Kidney tubule cell (primary cell): ENCODE measurements at places on chromosomes 4 and X.
A peak's percentile ranks its signal among the peaks of the same experiment; 100 is the strongest.

DNA sequence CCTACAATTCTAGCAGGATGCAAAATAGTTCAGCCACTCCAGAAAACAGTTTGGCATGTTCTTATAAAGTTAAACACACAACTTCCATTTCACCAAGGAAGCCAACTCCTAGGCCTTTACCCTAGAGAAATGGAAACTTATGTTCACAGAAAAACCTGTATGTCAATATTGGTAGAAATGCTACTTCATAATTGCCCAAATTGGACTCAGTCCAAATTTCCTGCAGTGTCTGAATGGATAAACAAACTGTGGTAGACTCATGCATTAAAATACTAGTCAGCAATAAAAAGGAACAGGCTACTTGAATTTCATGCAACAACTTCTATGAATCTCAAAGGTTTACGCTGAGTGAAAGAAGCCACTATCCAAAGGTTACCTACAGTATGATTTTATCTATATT lies 1738.8 kb upstream of the IGFBP7 start:
- DNase-seq = no peak

DNA sequence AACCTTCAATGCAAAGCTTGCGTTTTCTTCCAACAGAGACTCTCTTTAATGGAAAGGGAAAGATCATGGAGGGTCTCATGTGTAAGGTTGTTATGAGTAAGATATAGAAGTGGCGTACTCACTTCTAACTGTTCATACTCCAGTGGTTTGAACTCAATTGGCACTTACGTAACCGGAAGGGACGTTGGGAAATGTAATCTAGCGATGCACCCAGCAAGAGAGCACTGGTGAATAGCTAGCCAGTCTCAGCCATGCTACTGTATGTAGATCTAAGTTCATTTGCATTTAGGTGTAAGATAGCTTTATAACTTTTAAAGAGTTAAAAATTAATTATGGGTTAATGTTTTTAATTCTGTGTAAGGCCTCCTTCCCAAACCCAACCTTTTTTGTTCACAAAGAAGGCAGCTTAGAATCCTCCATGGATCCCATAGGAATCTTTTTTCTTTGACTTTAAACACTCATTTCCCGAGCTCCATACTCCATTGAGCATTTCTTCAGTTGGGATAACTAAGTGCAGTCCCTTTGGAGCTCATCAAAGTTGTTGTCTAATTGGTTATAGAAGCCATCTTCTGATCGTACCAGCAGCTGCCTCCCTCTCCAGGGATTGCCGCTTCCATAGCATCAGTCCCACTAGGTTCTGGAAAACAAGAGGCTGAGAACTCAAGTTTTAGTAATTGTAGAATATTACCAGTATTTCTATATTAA lies 191.1 kb downstream of the RAPGEF2 start:
- DNase-seq = no peak

GRCh38 chr4:35965300-35965699 lies 279.0 kb downstream of the ARAP2 start:
- peak; percentile 15 for DNase-seq

DNA sequence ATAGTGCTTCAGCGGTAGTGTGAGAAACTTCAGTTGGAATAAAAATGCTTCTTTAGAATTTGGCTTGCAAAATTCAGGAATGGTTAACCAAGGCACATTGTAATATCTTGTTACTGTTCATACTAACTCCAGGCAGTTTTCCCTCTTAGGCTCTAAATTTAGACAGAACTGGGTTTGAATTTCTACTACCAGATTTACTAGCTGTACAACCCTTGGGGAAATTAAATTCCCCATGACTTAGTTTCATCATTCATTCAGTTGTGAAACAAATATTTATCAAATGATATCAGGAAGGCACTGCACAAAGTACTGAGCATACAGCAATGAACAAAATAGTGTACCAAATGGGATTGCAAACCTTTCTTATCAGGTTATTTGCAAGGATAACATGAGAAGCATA lies 135.0 kb upstream of the IL15 start:
- no peak for DNase-seq

DNA sequence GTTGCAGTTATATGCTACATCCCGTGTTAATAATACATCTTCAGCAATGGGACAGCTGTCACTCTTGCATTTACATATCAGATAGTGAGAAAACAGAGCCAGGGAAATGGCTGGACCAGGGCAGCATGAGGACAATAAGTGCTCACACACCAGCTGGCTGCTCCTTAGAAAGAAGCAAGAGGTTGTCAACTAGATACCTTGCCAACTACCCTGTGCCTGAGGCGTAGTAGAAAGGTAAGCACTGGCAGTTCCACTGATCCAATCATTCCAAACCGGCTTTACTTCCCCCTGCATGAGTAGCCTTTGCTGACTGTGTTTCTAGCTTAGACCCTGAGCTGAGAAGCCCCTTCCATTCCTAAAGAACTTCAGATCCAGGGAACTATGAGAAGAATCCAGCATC lies 52.2 kb upstream of the FGF13 start:
- DNase-seq = no peak

DNA sequence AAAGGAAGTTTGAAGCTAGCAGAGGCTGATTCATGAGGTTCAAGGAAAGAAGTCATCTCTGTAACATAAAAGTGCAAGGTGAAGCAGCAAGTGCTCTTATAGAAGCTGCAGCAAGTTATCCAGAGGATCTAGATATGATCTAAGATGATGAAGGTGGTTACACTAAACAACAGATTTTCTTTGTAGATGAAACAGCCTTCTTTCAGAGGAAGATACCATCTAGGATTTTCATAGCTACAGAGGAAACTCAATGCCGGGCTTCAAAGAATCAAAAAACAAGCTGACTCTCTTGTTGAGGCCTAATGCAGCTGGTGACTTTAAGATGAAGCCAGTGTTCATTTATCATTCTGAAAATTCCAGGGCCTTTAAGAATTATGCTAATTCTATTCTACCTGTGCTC lies 28.8 kb downstream of the NR0B1 start:
- DNase-seq = peak; percentile 11

- DNase-seq = peak; percentile 40
Measured at GRCh38 chr4:57109411-57109846, 756 bp downstream of the IGFBP7 start.

- DNase-seq = no peak
Measured at GRCh38 chr4:166143227-166143626, 270.2 kb downstream of the TLL1 start.

DNA sequence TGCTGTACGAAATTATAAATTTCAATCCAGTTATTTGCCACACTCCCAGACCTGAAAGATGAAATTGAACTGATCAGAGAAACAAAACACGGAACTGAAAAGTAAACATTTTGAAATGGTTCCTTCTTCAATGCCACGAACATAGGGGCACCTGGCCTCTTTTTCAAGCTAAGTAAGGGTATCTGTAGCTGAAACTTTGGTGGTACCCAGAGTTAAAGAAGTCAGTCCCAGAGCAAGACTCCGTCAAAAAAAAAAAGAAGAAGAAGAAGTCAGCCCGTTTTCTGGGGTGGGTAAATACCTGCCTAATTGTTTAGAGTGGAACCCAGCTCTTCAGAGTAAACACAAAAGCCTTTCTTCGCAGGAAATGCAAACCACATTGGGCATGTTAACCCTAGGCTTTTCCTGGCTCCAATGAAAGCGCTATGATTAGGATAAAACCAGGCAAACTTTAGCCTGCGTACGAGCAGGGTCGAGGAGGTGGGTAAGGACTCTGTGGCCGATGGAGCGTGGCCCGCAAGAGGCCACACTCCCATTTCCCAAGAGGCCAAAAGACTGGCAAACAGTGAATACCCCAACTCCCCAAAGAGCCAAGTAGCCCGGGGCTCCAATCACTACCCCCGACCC lies 1.3 kb downstream of the ANTXR2 start:
- no peak for DNase-seq

DNA sequence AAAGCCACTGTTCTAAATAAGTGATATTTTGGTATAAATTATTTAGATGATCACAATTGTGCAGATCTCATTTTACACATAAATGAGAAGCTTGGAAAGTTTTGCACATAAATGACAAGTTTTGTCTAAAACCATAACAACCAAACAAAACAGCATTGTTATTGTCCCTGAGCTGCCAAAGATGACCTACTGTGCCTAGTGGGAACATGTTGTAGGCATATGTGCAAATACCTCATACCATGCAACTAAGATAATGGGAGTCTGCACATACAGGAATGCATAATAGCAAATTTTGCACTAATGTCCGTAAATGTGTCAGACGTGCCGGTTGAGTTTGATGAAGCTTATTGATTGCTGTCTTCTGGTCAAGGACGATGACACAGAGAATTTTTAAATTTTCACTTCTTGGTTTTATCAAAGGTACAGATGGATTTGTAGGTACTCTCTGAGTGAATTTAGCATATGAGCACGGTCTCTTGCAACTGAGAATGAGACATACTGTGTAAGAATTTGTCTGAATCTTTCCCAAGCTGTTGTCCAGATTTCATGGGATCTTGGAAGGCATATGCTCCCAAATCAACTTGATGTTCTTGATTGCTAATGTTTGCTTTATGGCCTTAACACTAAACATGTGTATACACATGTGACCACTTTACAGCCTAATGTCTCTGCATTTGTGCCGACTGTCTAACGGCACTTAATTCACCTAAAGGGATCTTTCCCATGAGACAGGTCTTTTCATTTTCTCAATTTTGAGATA lies 1133.5 kb downstream of the FAT4 start:
- no peak for DNase-seq

GRCh38 chr4:18444206-18444605 lies 422.7 kb upstream of the LCORL start:
- DNase-seq = no peak

DNA sequence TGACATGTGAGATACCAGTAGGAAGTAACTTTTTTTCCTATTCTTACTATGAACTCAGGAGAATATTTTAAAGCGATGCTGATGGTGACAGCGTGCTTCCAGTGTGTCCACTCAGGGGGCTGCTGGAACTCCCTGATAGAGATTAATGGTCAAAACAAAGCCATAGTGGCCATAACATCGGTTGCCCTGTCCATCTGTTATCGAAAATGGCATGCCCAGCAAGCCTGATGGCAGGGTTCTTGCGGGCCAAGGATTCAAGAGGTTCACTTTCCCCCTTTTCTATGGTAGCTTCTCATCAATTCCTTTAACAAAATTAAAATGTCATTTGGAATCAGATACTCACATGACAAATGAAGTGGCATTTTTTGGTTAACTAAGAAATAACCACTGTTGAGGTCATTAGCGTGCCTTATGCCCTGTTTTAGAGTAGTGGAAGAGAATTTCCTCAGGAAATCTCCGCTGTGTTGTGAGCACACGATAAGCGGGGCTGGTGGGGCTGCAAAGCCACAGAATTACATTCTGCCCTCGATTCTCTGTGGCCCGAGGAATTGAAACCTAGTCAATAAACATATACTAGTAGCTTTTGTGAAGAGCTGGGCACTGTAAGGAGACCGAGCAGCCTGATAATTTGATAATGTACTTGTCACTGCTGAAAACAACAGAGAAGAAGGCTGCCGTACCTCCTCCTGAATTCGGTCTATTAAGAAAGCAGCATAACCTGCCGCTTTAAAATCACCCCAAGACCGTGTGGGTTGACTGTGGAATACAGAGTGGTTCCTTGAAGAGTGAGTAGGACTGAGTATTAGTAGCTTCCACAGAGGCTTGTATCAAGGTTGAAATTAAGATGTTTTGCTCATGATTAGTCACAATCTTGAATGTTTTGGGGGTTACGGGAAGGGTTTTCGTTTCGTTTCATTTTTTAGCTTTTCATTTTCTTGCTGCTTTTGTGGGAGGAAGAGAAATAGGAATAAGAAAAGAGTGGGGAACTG lies 46.7 kb downstream of the PTCHD1 start:
- DNase-seq = no peak

DNA sequence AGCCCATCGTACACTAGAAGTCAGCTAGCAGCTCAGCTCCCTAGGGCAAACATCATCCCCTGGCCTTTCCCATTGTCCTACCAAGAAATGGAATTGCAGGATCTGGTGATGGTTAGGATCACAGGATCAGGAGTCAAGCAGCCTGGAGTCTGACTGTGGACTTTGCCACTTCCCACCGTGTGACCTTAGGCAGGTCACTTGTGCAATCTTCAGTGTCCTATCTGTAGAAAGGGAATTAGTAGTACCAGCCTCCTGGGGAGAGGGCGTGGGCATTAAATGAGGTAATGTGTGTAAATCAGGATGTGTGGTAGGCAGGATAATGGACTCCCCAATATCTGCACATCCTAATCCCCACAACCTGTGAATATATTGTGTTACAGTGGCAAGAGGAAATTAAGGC lies 38.6 kb upstream of the APLN start:
- no peak for DNase-seq

GRCh38 chr4:38782452-38783108 lies at the start of gene TLR10:
Gene TLR10, minus strand, starts transcription at chr4:38782990. Its CDS starts 7,400 bp downstream, at chr4:38775590.
- peak; percentile 46 for DNase-seq

DNA sequence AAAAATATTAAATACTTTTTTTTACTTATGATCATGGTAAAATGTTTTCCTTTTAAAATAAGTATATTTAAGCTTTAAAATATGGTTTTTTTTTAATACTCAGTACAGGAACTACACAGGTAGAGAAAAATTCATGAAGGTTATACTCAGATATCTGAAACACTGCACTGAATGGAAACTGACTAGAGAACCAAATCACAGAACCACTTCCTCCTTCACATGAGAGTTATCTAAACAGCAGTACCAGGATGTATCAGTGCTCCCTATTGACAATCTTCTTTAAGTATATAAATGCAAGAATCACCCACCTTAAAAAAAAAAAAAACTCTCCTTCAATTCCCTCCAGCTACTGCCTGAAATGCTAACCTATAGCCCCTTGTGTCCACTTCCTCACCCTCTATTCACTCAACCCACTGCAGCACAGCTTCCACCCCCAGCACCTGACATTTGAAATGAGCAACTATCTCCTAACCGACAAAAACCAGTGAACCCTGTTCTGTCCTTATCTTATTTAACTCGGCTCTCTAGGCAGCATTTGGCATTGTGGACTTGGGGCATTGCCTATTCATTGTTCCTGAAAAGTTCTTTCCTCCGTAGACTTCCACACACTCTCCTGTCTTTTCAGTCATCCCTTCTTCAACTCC lies 9.1 kb downstream of the SLC7A3 start:
- DNase-seq = no peak

DNA sequence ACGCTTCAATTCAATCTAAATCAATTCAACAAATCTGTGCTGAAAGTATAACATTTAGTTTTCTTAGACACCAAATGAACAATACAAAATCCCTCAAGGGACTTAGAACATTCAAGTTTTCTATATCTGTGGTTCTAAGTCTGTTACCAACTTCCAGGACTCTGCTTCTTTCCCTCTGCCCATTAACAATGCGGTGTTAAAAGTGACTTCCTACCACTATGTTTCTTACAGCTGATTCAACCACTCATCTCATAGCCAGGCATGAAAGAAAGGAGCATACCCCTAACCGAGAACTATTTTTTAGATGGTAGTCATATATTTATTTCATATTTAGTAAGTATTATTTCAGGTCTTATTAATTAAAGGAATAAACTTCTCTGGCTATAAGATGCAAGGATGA lies 38.9 kb downstream of the PPA2 start:
- no peak for DNase-seq

GRCh38 chr4:55524844-55525571 lies 21.7 kb downstream of the CLOCK start:
- no peak for DNase-seq
